ENCODE measurements at places on chromosomes 11 and 22.

- no peak for DNase-seq
These were observed 649 bp downstream of the MS4A15 start for GRCh38 chr11:60757231-60757800.

DNA sequence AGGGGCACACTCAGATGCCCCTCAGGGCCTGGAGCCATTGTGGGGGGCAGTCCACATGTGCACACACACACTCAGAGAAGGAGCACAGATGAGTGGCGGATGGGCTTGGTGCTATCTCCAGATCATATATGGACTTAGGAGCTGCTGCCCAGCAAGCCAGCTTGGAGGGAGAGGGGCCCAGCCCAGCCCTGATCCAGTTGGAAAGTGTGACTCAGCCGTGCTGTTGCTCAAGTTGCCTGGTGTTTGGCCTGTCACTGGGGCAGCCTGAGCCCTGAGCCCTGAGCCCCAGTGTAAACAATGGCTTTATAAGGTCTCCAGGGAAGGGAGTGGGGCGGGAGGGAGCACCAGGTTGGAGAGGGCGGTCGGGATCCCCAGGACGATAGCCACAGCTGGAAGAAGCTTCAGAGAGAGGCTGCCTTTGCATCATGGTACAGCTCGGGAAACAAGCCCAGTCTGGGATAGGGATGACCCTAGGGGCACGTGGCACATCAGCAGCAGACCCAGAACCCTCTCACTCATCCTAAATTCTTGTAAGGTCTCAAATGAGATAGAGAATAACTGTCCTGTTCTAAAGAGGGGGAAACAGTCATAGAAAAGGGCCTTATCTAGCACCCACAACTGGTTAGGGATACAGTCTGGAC, 4.8 kb downstream of the SELENOM start:
- DNase-seq, result no peak

GRCh38 chr11:110373051-110373702, 56.6 kb upstream of the FDX1 start:
- DNase-seq, result no peak

GRCh38 chr11:9943386-9944110, 279.7 kb downstream of the SWAP70 start:
- DNase-seq, result no peak

GRCh38 chr11:125062931-125063428, at the start of gene SLC37A2:
Gene SLC37A2, plus strand, starts transcription at chr11:125063305. Its CDS starts 63 bp downstream, at chr11:125063368.
- DNase-seq, result peak; percentile 59

DNA sequence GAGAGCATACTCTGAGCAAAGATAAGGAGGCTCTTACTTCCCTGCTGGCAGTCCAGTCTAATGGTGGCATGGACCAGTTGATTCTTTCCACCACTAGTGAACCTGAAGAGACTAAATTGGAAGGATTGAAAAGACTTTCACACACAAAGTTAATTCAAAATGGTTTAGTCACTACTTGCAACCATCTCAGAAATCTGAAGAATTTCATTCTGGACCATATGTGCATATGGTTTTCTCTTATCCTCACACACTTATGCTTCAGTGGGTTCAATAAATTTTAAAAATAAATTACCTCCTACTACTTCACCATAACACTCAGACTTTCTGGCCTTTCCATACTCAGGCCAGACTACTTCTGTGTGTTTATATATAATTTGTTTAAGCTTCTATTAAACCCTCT, 44.7 kb downstream of the CADM1 start:
- no peak for DNase-seq

DNA sequence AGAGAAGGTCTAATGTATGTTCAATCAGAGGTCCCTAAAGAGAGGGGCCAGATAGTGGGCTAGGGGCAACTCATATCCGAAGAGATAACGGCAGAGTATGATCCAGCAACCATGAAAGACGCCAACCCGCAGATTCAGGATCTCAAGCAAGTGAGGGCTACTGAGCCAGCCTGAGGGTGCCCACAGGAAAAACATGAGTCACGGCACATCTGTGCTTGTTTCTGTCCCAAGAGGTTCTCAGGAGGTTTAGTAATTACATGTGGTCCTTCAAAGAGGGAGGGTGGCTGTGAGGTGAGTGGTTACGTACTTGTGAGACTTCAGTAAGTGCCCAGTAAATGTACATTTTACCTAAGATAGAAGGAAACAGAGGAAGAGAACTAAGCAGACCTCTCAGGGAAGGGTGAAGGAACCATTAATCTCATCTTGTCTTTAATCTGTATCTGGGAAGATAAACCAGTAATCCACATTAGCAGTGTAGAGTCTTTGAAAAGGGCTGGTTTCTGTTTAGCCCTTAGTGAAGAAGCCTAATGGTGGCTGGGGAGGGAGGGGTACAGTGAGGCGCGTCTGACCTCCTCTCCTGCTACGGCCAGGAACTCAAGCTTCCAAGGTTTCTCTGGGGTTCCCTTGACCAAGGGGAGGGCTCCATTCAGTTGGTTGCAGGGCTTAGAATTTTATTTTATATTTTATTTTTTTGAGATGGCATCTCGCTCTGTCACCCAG, 10.2 kb downstream of the SIRT3 start:
- no peak for DNase-seq

- DNase-seq, result no peak
These were observed 33.7 kb downstream of the EXPH5 start for GRCh38 chr11:108559904-108560303.

- no peak for DNase-seq
These were observed 136.0 kb upstream of the SORL1-AS1 start for GRCh38 chr11:121588747-121589146.

- DNase-seq, result peak; percentile 16
These were observed 1.6 kb downstream of the PIM3 start for GRCh38 chr22:49962012-49962750.

DNA sequence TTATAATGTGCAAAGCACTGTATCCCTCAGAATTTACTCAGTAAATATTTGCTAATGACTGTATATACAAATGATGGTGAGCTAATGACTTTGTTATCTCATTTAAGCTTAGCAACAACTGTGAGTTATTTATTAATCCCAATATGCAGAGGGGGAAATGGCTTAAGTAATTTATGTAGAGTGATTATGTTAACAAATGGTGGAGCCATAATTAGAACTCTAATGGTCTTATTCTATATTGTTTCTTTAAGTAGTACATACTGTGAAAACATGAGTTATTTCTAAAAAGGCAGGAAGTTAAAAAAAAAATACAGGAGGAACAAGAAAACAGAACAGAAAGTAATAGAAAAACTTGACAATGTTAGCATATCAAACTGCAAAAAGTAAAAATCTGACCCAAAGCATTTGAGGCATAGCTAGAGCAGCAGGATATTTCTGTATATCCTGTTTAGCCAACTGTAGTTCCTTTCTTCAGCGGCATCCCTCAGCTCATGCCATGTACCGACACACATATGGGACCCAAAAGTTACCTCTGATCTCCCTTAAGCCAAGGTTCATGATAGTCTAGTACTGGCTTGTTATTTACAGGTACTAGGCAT, 94.2 kb downstream of the FCHSD2 start:
- no peak for DNase-seq

GRCh38 chr11:129115652-129116586, 76.2 kb downstream of the ARHGAP32 start:
- no peak for DNase-seq

DNA sequence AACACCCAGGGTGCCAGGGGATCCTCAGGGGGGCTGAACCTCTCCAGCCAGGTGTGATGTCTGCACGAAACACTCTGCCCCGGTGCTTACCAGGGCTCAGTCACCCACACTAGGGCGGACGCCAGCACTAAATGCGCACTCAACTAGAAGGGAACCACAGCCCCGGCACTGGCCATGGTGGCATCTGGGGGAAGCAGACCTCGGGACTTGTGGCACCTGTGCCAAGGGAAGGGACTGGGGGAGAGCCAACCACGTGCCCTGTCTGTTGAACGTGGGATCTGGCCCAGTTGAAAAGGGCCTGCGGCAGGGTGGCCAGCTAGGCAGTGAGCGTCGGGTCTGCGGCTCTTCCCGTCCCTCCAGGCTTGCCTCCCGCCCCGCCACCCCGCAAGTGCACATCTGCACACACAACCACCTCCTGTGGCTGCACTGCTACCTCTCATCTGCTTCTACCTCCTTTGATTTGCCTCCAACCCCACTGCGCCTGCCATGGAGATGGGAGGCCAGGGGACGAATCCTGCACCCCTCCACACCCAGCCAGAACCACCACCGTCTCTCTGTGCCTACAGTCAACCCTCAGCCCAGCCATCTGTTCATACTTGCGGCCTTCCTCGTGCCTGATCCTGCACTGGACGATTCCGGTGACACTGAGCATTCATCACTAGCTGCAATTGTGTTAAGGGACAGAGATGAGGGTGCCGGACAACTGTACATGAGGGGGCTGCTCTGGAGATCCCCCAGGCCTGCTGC, 15.0 kb upstream of the MOB2 start:
- no peak for DNase-seq

DNA sequence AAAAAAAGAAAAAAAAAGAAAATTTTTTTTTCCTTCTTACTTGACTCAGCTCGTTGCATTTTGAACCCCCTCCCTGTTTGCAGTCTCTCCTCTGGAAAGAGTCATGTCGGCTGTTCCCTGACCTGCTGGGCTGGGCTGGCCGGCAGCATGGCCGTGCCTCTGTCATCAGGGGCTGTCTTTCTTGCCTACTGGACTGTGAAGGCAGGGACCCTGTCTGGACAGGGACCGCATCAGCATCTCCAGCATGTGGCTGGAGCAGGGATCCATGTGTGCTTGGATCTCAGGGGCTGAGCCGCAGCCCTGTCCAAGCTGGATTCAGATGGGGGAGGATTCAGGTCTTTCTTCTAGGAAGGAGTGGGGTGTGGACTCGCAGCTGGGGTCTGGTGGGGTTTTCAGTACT, 15.5 kb downstream of the FBLN1 start:
- DNase-seq, result no peak

GRCh38 chr11:1988174-1988573, 9.5 kb downstream of the H19 start:
- no peak for DNase-seq

Measured in NCI-H1417 (cell line).